ENCODE measurements at places on chromosomes 3 and 15.

DNA sequence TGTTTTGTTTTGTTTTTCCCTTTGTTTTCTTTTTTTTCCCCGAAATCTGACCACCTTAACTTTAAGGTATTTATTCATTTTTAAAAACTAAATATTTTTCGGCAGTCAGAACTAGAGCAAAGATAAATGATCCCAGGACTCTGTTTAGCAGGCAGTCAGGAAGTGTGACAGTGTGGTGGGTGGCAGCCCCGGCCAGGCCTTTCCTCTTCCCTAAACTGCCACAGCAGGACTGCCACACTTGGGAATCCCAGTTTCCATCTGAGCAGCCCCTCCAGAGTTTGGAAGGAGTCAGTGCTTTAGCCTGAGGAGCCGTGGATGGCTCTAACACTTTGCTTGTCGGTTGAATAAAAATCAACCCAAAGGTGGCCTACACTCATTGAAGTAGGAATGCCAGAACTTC, 6.9 kb downstream of the CCRL2 start:
- DNase-seq, result no peak

- no peak for DNase-seq
Observed at GRCh38 chr3:129367821-129368220, 60.6 kb downstream of the EFCAB12 start.

- no peak for DNase-seq
Observed at GRCh38 chr3:186536883-186537844, 7.0 kb downstream of the CRYGS start.

DNA sequence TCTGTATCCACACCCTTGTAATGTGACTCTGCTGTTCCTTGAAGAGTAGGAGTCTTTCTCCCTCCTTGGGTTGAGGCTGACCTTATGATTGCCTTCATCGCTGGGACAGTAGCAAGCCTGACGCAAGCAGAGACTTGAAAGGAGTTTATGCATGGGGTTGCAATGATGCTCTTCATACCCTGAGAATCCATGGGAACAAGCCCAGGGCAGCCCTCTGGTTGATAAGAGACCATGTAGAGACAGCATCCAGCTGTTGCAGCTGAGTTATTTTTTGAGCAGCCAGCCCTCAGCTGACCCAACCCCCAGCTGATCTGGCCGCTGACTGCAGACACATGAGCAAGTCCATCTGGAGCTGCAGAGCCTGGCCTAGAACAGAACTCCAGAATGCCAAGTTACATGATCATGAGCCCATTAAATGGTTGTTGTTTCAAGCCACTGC, 60.6 kb upstream of the ARNT2 start:
- no peak for DNase-seq

GRCh38 chr3:67076607-67077006, 78.5 kb downstream of the KBTBD8 start:
- DNase-seq, result no peak

All from stimulated activated CD4-positive, alpha-beta T cell treated with anti-CD3 and anti-CD28 coated beads, TNF-alpha, amount 100 ng/mL, for 1 hour (primary cell).